ENCODE measurements at places on chromosomes 1 and 21. TPM values are rescaled to one million over a fixed set of nuclear protein-coding genes. Genes with fewer than 3 reads are reported as not detected.
A peak's percentile ranks its signal among the peaks of the same experiment; 100 is the strongest.

- DNase-seq, result no peak
These were observed 326.8 kb downstream of the HLX start for GRCh38 chr1:221206076-221206475.

DNA sequence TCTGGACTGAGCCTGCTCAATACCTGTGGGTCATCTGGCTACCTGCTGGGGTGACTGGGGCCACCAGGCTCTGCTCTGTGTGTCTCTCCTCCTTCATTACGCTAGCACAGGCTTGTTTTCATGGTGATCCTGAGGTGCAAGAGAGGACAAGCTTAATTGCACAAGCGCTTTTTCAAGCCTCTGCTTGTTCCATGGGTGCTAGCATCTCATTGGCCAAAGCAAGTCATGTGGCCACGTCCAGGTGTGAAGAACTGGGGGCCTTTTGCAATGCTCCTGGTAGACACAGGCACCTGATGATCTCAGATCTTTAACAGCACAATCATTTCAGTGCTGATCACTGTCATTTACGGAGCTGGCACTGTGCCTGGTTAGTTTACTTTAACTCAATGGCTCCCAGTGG lies 114.6 kb downstream of the KAZN start:
- DNase-seq, result no peak

DNA sequence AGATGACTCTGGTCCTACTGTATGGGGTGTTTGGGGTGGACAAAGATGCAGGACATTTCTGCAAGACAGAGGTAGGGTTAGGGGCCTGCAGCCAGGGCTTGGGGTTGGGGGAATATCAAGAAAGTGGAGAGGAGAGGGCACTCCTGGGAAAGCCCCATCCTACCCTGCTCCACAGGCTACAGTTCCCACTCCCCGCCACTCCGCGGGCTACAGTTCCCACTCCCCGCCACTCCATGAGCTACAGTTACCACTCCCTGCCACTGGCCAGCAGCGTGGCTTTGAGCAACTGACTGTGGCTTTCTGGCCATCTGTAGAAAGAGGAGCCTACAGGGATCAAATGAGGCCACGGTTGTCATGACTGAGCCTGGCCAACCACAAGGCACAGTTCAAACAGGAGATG lies 93.8 kb upstream of the GRIK3 start:
- DNase-seq, result no peak

- DNase-seq, result no peak
These were observed 65.7 kb downstream of the DISP1 start for GRCh38 chr1:222880587-222880986.

DNA sequence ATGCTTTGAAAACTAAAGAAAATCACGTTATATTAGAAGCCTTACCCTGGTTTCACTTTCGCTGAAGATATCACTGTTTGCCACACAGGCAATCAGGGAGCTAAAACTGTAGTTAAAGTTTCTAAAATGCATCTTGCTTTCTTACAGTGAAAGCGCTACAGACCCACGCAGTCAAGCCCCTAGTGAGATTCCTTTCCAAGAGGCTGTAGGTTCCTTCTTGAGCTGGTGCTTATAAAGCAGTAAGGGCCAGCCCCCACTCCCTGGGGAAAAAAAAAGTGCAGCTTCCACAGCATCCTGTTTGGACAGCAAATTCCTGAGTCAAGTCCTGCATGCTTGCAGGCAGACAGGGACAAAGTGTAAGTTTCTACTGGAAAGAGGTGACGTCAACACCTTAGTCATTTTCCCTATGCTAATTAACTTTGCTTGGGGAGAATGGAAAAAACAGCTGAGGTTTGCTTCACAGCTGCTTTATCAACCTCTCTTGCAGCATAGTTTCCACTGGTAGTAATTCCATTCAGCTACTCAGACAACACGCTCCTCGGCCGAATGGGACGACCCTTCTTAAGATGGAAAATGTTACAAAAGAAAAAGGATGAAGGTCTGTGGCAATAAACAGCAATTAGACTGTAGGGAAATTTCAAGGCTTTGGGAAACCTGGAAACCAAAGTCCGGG lies 14.7 kb upstream of the KCNE1 start:
- DNase-seq, result peak; percentile 99

DNA sequence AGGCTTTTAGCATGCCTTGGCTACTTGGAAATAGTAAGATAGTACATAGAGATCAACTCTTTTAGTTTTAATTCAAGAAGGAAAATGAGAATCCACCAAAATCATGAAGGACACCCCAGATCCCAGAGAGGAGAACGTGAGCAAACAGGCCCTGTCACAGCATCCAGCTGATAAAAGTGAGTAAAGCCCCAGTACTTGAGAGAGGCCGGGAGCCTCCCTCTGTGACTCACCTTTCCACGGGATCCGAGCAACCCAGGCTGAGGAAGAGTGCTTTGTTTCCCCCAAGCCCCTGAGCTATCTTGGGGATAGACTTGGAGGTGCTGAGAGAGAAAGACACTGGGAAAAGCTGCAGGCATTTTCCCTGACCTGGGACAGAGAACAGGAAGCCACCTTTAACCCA lies 238.6 kb downstream of the DUSP10 start:
- DNase-seq, result no peak

- no peak for DNase-seq
These were observed 2.7 kb downstream of the PDIK1L start for GRCh38 chr1:26114165-26114927.

GRCh38 chr21:43619856-43620255 lies 39.4 kb downstream of the HSF2BP start:
- DNase-seq, result no peak

- DNase-seq, result no peak
These were observed 15.8 kb upstream of the RIPPLY3 start for GRCh38 chr21:36990508-36991205.

GRCh38 chr1:83692524-83693381 lies 306.2 kb downstream of the TTLL7 start:
- DNase-seq, result no peak

DNA sequence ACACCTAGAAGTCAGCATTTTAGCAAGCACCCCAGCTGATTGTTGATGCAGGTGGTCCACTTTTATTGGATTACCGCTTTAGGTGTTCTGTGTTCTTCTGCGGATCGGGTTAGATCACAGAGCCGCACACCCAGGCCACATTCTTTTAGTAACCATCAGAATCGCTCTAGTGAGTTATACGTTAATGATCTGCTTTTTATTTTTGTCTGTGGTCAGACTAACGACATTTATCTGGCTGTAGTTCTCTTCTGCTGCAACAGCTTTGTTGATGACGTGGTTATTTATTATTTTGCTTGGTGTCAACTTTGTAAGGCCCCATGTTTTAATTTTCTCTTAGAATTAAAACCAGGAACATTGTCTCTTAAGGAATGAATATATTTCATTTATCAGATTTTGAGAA lies 18.2 kb downstream of the SCCPDH start:
- no peak for DNase-seq

GRCh38 chr1:95754412-95754811 lies 520.4 kb downstream of the RWDD3 start:
- no peak for DNase-seq

- DNase-seq, result no peak
These were observed 3.6 kb upstream of the OTUD3 start for GRCh38 chr1:19878637-19878985.

GRCh38 chr1:21121764-21122471 lies 54.8 kb downstream of the EIF4G3 start:
- DNase-seq, result no peak

DNA sequence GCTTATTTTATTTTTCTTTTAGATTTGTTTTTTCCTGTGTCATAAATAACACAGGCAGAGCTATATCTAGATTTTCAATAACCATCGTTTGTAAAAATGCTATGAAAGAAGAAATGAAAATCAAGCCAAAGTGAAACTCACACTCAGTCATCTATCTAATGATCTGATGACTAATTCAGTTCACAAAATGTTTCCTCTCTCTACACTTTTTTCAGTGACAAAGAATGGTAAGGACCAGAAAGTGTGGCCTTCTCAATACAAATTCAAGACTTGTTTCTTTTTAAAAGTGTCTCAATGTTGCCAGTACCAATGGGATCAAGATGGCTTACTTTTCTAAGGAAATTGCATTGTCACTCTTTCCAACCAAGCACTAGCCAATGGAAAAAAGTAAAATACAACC lies 282.8 kb upstream of the PKN2 start:
- DNase-seq, result no peak

DNA sequence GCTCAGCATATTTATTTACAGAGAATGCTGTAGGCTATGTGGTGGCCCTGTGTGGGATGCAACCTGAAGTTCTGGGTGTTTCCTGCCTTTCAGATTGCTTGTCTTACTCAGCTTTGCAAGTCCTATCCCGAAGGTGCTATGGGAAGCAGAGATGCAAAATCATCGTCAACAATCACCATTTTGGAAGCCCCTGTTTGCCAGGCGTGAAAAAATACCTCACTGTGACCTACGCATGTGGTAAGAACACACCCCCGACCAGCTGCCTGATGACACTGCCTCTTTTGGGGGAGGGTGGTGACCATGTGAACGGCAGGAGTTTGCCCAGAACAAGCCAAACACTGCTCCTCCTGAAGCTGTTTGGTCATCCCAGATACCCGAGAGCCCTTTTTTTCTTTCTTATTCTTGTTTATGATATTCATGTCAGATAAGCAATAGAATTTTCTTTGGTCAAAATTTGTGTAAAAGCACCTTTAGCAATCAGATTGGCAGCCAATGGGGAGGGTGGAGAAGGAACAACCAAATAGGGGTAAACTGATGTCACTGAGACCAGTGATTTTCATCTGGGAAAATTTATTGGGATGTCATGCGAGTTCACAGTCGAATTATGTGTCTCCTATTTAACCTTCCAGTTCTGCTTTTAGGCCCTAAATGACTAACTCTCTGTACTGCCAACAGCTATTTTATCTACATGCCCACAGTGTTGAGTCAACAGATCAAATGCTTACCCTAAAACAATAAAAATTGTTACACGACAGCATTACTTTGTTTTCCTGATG lies 82.6 kb downstream of the EVA1C start:
- DNase-seq, result no peak

GRCh38 chr1:2248127-2248826 lies 20.2 kb downstream of the SKI start:
- no peak for DNase-seq

- no peak for DNase-seq
These were observed 34.8 kb upstream of the CD101 start for GRCh38 chr1:116966791-116967190.

GRCh38 chr1:117658676-117659075 lies 52.8 kb downstream of the TENT5C start:
- DNase-seq, result no peak

DNA sequence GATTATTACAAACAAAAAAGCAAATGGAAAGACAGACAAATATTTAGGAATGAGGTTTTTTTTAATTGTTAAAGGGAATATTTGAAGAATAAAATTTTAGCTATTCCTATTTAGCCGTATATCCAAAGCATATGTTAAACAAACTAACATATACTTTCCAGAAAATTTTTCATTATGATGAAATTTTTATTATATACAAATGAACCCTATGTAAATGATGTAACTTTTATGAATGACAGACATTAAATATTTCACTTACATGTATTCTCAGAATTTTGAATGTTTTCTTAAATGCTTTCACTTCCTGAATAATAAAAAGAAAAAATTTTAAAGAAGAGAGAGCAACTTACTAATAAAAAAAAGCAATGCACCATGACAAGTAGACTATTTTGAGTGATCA lies 15.8 kb downstream of the LHX9 start:
- DNase-seq, result no peak

DNA sequence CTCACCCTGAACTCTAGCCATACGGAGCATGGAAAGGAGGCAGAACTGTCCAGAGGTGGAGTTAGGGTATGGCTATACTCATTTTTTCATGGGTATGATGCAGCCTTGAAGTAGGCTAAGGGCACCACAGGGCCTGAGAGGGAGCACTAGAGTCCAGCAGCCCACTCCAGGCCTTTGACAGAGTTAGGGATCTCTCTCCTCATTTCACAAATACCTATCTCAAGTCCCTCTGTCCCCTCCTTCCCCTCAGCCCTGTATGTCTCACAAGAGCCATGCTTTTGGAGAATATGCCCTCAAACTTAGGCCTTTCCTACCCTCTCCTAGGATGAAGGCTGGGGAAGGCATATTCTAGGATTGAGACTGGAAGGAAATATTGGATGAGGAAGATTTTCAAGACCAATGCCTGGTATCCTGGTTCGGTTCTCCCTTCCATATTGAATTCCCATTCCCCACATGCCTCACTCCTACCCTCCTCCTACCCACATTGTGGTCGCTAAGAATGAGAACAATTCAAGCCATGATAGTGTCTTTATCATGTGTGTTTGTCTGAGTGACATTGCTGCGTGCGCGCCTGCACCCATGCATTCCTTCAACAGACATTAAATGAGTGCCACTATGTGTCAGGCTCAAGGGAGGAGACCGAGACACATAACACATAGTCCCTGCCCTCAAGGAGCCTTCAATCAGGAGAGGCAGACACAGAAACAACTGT lies 2.6 kb upstream of the NECTIN4 start:
- no peak for DNase-seq

GRCh38 chr1:31264790-31265386 lies 25.2 kb upstream of the NKAIN1 start:
- DNase-seq, result no peak

GRCh38 chr1:44315521-44315920 lies 39.5 kb downstream of the ERI3 start:
- no peak for DNase-seq

- DNase-seq, result no peak
These were observed 131.6 kb downstream of the TGFBR3 start for GRCh38 chr1:91754348-91754747.

DNA sequence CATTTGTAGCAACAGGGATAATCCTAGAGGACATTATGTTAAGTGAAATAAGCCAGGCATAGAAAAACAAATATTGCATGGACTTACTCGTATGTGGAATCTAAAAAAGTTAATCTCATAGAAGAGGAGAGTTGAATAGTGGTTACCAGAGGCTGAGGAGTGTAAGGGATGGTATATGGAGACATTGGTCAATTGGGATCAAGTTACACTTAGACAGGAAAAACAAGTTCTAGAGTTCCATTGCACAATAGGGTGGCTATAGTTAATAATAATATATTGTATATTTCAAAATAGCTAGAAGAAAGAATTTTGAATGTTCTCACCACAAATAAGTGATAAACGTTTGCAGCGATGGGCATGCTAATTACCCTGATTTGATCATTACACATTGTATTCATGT lies 354.6 kb downstream of the SEC16B start:
- no peak for DNase-seq

- no peak for DNase-seq
These were observed 25.2 kb downstream of the CDC42 start for GRCh38 chr1:22077728-22078127.

- DNase-seq, result no peak
These were observed 18.3 kb upstream of the KCNE1 start for GRCh38 chr21:34530261-34530660.

C1QA gene
- not detected for total RNA-seq

WDR64 gene
- not detected for total RNA-seq

GCSAML gene
- not detected for total RNA-seq

MCOLN3 gene
- not detected for total RNA-seq

SAMD13 gene
- 1.5 TPM for total RNA-seq

PPIAL4G gene
- not detected for total RNA-seq

MTMR11 gene
- 2.2 TPM for total RNA-seq

ADORA1 gene
- 8.6 TPM for total RNA-seq

SYTL1 gene
- total RNA-seq, result 1.8 TPM

FCMR gene
- 1.1 TPM for total RNA-seq

ALX3 gene
- total RNA-seq, result not detected
